ENCODE measurements at places on chromosomes 13 and 19.

DNA sequence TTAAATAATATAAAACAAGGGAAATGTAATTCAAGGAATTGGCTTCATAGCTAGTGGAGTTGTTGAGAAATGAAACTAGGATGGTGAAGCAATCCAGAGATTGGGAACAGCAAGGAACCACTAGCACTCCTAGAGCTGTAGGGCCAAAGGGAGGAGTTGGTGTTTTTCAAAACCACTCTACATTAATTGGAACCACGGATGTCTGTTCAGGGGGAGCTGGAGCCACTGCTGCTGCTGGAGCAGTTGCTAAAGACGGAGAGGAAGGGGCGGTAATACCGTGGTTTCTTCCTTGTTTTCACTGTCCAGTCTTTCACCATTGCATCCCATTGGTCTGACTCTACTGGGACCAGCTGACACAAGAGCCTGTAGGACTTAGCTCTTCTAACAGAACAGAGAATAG is 8.5 kb downstream of the DNAJC15 start:
- DNase-seq, result no peak

GRCh38 chr19:54186351-54186750 is 3.0 kb downstream of the MBOAT7 start:
- no peak for DNase-seq

DNA sequence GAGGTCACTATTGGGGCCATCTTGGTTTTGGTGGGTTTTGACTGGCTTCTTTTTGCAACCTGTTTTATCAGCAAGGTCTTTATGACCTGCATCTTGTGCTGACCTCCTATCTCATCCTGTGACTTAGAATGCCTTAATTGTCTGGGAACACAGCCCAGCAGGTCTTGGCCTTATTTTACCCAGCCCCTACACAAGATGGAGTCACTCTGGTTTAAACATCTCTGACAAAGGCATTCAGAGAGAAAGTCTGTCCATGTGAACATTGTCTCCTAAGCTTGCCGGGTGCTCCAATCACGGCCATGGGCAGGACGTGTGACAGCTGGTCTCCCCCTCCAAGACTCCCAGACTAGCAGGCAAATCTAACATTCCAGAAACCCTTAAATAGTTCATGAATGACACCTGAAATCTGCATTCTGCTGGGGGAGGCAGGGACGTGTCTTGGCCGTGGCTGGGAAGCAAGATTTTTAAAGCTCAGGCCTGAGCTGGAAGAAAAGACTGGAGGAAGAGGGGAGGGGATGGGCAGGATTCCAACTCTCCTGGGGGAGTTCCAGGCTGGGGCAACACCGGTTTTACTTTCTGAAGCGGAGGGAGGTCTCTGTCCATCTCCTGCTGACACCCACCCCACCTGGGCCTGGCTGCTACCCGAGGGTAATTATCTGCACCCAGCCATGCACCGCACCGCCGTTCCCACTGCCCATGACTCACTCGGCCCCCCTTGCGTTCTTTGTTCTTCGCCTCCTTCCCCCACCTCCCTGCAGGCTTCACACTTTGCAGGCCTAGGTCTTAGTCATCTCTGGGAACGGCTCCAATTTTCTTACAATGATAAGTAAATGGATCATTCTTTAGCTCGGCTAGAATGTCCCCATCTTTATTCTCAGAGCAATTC is 11.6 kb upstream of the OR1M1 start:
- peak; percentile 65 for DNase-seq

DNA sequence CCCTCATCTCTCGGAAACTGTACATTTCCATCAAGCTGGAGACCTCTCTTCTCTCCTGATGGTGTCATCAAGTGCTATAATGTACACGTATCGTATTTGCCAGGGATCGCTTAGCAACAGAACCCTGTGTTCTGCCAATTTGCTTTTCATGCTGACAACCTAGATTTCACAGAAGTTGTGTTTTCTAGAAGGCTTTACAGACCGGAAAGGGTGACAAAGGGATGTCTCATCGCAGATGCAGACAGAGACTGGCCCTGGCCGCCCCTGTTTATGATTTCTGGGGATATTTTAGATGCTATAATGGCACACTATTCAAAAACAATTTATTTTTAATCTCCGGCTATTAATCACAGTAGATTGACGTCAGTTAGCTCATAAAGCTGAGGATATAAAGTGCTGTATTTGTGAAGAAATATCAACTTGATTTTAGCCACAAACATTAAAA is 291.4 kb downstream of the IRS2 start:
- DNase-seq, result no peak

DNA sequence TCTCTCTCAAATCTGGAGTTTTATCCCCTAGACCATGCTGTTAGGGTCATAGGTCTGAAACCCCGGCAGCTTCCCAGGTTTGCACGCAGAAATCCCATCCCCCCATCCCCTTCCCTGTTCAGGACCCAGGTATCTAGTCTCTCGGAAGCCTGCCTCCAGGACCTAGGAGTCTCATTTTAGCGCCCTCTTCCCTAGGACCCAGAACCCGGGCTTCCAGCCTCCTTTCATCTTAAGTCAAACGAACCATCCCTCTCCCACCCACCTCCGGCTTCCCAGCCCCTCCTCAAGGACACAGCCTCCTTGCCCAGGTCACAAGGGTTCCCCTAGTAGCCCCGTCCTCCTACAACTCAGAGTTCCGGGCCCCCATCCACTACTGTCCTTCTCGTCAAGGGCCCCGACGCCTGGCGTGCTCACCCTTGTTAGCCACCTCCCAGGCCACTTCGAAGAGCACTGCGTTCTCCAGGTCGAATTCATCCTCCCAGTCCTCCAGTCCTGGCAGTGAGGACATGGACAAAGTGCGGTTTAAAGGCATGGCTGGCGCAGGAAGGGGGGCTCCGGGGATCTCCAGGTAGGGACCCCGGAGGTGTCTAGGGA is 431 bp downstream of the GYS1 start:
- no peak for DNase-seq
